Activated naive CD8-positive, alpha-beta T cell treated with anti-CD3 and anti-CD28 coated beads, Interleukin-2, amount 10 ng/mL, durations not matched to agents 7 days and 5 days (primary cell): ENCODE measurements at places on chromosomes 3 and 15. TPM values are rescaled to one million over a fixed set of nuclear protein-coding genes. Genes with fewer than 3 reads are reported as not detected.

Gene TRIM42
- not detected for total RNA-seq

Gene TLE3
- 87.9 TPM for total RNA-seq

Gene ITPR1
- total RNA-seq = 76.2 TPM

DNA sequence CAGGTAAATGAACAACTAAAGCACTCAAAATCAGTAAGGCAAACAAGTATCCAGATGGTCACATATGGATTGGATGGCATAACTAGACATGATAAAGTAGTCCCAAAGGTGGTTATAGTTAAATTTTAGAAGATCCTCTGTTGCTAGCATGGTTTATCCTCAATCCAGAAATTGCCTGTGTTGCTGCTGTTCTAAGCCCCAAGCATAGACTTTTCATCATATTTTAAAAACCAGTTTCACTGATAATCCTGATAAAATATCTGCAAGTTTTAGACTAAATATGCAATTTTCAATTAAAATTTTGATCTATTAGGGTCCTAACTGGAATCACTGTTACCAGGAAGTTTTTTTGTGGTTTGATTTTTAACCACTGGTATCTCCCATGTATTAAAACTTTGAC is 35.4 kb downstream of the MBNL1 start:
- H3K27ac ChIP-seq = no peak overlapping the region
- H3K4me1 ChIP-seq = peaks cover 60% of the 10 kb centered on the region
- no peak overlapping the region for H3K4me3 ChIP-seq
- peaks cover 27% of the 10 kb centered on the region for H3K36me3 ChIP-seq

Gene PRSS50
- not detected for total RNA-seq

Gene CD200R1L
- not detected for total RNA-seq
